Sciatic nerve (tissue), 2 donors: ENCODE measurements at places on chromosomes 2 and 18.

DNA sequence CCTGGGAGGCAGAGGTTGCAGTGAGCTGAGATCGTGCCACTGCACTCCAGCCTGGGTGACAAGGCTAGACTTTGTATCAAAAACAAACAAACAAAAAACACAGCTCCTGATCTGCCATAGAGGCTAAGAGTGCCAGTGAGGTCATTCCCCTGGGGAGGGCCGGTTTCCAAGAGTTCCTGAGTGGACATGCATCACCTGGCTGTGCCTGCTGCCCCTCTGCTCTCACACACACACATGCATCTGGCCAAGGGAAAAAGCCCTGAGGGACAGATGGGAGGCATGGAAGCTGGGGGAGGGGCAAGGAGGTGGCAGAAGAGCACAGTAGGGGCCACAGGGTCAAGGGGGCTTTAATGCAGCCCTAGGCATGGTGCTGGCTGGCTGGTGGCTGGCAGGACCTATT lies 60.4 kb downstream of the ZBTB7C start:
- no peak for DNase-seq

GRCh38 chr2:241991299-241991698 lies 121.8 kb downstream of the RTP5 start:
- peak; percentile 55 for DNase-seq

- DNase-seq: no peak
These were observed 192.7 kb downstream of the PLCL1 start for GRCh38 chr2:197997083-197997541.

DNA sequence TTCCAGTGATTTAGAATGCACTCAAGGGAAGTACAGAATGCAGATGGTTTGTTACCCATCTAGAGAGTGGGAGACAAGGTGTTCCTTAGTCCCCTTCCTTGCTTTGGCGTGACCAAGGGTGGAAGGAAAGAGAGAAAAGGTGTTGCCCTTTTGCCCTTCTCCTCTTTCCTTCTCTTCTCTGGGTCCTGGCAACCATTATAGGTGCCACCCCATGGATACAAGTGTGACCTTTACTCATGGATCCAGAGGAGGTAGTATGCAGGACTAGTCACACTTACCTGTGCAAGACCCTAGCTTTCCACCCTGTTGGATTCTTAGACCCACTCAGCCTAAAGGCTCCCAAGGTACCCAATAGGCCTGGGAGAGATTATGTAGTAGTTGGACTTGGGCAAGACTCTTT lies 11.6 kb upstream of the RBFA start:
- DNase-seq: no peak

DNA sequence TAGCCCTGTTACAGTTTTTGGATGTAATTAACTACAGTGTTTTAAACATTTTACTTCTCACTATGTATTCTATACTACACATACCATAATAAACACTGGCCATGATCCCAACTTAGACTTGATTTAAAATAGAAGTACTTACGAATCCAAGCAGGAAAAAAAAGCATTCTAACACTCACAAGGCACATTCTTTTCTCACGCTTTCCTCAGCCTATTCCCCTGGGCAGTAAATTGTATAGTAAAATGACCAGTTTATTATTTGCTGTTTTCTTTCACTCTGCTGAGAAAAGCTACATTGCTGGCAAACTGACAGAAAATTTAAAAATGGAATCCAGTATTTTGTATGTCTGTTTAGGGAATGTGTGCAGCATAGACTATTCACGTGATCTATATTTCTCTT lies 2.8 kb upstream of the TANC1 start:
- no peak for DNase-seq

GRCh38 chr2:201678401-201678800 lies 20.0 kb downstream of the MPP4 start:
- no peak for DNase-seq

DNA sequence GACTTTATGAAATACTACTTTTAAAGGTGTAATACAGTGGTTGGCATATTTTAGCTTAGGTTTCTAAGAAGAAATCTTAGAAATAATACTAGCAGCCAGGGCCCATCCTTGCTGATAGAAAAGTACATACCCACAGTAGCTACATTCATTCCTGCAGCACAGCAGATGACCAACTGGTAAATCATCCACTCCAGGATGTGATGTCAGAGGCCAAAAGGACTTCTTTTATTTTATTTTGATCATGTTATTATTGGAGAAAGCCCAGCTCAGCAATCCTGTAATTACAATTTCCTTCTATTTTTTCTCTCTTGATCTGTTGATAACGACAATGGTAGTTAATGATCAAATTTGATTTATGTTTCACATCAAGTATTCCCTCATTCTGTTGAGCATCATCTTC lies 18.0 kb upstream of the TTN start:
- DNase-seq: no peak

GRCh38 chr2:156518138-156518537 lies 82.0 kb downstream of the GPD2 start:
- no peak for DNase-seq

- DNase-seq: no peak
These were observed 28.2 kb upstream of the LBH start for GRCh38 chr2:30203156-30203555.

GRCh38 chr2:219906114-219907010 lies 278.9 kb downstream of the SLC4A3 start:
- DNase-seq: no peak

- DNase-seq: no peak
These were observed 1103.3 kb upstream of the NRXN1 start for GRCh38 chr2:52135235-52135634.

- no peak for DNase-seq
These were observed 40.7 kb downstream of the RHOB start for GRCh38 chr2:20487392-20488174.

GRCh38 chr2:173358616-173359015 lies 3.9 kb downstream of the CDCA7 start:
- DNase-seq: no peak

DNA sequence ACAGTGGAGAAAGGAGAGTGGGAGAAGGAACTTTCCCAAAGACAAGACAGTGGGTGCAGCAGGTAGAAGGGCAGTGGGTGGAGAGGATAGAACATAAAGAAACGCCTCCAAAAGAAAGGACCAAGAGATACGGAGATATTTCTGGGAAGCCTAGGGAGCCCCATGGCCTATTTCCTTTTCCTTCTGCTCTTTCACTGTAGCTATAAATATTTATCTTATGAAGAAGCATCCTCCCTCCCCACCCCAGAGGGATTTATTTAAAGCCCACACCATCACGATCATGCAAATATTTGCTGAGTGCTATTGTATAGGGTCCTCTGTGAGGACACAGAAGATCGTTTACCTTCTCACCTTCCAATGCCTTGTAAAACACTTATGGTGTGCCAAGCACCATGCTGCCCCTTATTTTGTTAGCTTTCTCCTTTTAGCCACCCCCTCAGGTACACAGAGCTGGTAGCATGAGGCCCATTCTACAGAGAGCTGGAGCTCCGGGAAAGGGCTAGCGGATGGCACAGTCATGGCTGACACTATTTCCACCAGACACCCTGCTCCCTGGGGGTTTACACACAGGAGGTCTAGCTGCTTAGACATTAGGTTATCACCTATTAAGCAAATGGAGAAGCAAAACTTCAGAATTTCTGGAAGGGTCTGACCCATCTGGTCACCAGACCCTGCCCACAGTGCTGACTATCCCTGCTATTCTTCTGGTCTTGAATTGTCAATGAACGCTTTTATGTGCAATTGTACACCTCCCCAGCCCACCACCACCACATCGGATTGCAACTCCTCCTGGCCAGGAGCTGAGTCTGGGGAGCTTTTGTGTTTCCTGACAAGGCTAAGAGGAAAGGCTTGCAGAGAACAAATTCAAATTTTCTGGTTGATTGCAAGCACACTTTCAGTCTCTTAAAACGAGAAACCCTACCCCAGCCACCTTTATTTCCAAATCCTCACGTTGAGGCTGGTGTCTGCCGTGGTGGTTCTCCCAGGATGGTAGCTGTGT lies 91.8 kb upstream of the KLF7 start:
- no peak for DNase-seq

- no peak for DNase-seq
These were observed 135.7 kb upstream of the TMEM200C start for GRCh38 chr18:6031002-6031401.

DNA sequence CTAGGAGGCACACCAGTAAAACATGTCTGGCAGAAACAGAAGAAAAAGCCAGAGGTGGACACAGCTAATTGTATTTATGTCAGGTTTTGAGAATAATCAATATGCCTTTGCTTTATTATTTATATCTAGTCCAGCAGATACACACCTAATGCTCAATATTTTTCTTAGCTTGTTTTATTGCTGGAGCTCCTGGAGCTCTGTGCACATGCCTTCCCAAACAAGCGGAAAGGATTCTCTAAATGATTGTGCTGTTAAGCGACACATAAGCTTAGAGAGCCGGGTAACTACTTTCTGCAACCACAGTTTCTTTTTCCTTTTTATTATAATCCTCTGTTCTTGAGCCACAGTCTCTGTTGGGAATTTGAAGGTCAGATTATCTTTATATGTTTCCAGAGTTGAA lies 177.3 kb upstream of the ST6GAL2 start:
- DNase-seq: no peak

DNA sequence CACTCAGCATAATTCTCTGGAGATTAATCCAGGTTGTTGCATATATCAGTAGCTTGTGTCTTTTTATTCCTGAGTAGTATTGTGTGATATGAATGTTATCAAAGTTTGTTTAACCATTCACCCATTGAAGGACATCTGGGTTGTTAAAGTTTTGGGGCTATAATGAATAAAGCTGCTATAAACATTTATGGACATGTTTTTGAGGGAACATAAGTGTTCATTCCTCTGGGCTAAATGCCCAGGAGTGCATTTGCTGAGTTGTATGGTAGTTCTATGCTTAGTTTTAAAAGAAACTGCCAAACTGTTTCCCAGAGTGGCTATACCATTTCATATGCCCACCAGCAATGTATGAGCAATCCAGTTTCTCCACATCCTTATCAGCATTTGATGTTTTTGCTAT lies 21.8 kb upstream of the KCNJ13 start:
- DNase-seq: no peak

DNA sequence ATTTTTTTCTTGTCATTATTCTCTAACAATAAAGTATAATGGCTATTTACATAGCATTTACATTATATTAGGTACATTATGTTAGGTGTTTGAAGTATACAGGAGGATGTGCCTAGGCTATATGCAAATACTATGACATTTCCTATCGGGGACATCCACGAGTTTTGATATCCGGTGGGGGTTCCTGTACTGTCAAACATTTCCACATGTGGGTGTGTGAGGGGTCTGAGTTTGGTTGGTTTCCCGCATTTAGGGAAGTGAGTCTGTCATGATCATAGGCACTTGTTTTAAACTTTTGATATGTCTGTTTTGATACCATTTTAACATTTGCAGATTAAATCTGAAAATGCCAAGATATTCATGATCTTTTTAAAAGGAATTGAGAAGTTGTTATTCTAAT lies 76.0 kb downstream of the CEP192 start:
- no peak for DNase-seq

GRCh38 chr2:20507166-20507692 lies 60.4 kb downstream of the RHOB start:
- DNase-seq: peak; percentile 32

DNA sequence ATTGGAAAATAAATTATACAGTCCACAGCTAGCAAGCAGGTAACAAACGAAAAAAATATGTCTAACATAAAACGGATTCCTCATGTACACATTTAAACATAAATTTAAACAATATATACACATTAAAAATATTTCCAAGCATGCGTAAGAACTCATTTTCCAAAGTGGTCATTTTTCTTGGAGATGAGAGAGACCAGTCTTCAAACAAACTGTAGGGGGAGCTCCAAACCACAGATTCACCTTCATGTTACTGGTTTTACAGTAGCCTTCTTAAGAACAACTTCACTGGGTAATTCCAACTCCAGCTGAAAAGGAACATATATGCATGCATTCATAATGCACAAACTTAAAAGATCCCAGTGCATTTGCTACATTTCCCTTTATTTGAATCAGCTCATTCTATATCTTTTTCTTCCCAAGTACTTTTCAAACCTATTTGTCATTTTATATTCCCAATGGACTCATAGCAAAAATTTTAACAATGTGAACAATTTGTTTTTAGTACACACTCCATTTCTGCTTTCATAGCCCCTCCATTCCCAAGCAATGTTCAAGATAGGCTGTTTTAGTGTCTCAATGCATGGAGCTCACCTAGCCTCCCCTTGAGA lies 4.7 kb upstream of the STAMBP start:
- DNase-seq: no peak

- no peak for DNase-seq
These were observed 3.5 kb downstream of the SNTG2 start for GRCh38 chr2:953975-954686.

- DNase-seq: no peak
These were observed 116.0 kb upstream of the CCDC195 start for GRCh38 chr2:224832207-224832606.

DNA sequence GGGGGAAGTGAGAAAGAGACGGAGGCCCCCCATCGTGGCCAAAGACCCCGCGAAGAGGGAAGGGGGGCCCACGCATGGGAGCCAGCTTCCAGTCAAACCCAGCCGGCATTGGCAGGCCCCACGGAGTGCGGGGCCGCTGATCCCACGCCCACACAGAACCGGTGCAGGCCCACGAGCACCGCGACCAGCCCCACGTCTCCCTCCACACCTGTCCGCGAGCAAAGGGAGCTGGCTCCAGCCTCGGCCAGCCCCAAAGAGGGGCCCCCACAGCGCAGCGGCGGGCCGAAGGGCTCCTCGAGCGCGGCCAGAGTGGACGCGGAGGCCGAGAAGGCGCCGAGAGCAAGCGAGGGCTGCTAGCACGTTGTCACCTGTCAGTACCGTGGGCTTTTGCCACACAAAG lies 125.0 kb upstream of the TWIST2 start:
- no peak for DNase-seq

- DNase-seq: no peak
These were observed 8.3 kb upstream of the CHST10 start for GRCh38 chr2:100425573-100426383.

DNA sequence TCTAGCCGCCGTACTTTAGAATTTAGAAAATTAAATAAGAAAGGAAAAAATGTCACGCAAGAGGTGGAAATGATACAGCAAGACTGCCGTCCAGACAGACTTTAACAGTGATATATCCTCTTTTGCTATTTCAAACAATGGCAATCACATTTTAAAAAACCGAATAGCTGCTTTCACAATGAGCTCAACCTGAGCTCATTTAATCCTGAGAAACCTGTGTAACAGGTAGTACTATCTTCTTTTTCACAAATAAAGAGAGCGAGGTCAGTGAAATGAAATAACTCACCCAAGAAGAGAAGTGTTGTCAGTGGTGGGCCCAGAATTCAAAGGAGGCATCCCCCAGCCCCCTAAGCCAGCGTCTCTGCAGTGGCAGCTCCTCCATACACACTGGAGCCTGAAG lies 60.7 kb upstream of the DAPL1 start:
- DNase-seq: no peak

GRCh38 chr2:162174746-162175145 lies 22.7 kb upstream of the GCG start:
- no peak for DNase-seq

- DNase-seq: no peak
These were observed 54.4 kb downstream of the CCDC88A start for GRCh38 chr2:55365303-55365702.

- no peak for DNase-seq
These were observed 144.7 kb downstream of the ZNF516 start for GRCh38 chr18:76350134-76351025.

- DNase-seq: no peak
These were observed 42.0 kb upstream of the GPD2 start for GRCh38 chr2:156394033-156394741.

GRCh38 chr2:152613235-152613634 lies 104.0 kb downstream of the PRPF40A start:
- DNase-seq: no peak
